ENCODE measurements at places on chromosomes 1 and 21.

DNA sequence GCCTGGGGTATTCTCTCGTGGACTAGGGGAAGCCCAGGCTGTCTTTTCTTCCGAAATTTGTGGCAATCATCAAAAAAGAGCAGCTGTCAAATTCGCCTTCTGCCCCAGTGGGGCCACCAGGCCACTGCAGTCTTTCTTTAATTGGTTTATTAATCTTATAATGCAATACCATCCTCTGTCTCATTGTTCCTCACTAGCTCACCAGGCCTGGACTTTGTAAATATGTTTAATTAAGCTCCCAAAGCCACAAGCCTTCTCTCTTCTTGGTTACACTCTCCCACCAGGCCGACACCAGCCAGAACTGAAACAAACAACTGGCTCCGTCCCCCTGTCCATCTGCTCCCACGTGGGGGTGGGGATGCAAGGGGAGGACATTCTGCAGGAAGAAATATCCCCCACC lies 22.0 kb upstream of the CAMK1G start:
- no peaks in the 10 kb centered on the region for H3K36me3 ChIP-seq
- H3K4me1 ChIP-seq = no peaks in the 10 kb centered on the region
- no peak overlapping the region for H3K4me3 ChIP-seq
- H3K27me3 ChIP-seq = no peaks in the 10 kb centered on the region
- no peak for DNase-seq

- H3K4me1 ChIP-seq = no peaks in the 10 kb centered on the region
- H3K27me3 ChIP-seq = no peaks in the 10 kb centered on the region
- H3K27ac ChIP-seq = no peak overlapping the region
- H3K36me3 ChIP-seq = no peaks in the 10 kb centered on the region
These were observed 27.8 kb upstream of the HYI start for GRCh38 chr1:43481491-43481890.

DNA sequence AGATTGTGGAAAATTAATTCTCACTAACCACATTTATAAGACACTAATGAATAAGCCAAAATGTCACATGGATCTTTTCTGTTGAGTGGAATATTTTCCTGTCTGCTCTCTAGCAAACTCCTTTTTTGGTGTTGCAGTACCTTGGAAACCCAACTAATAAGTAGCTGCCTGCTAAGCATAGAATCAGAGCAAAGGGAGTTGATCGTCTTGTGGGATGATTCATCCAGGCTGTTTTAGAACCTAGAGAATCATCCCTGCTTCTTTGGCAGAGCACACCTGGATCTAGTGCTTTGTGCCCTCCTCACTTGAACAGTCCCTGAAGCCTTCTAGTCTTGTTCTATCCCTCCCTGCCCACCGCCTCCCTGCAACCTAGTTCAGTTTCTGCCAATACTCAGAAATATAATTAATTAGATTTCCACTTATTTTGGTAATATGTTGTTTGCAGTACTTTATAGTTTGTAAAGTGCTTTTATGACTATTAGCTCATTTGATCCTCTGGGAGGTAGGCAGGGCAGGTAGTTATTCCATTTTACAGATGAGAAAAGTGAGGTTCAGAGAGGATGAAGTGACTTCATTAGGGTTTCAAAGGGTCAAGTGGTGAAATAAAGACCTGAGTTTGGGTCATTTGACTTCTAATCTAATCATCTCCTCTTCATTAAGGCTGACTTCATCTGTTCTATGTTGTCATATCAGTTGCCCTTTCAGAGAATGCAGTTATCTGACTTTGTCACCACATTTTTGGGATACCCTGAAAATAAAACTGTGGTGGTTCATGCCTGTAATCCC lies 2.5 kb downstream of the AGO4 start:
- peaks cover 3% of the 10 kb centered on the region for H3K4me1 ChIP-seq
- no peaks in the 10 kb centered on the region for H3K36me3 ChIP-seq
- DNase-seq = no peak
- H3K4me3 ChIP-seq = no peak overlapping the region
- no peak overlapping the region for H3K27ac ChIP-seq

GRCh38 chr1:176843352-176844297 lies 320.9 kb downstream of the ASTN1 start:
- no peaks in the 10 kb centered on the region for H3K36me3 ChIP-seq
- H3K27ac ChIP-seq = no peak overlapping the region
- no peak for DNase-seq
- no peaks in the 10 kb centered on the region for H3K27me3 ChIP-seq
- no peak overlapping the region for H3K4me3 ChIP-seq

DNA sequence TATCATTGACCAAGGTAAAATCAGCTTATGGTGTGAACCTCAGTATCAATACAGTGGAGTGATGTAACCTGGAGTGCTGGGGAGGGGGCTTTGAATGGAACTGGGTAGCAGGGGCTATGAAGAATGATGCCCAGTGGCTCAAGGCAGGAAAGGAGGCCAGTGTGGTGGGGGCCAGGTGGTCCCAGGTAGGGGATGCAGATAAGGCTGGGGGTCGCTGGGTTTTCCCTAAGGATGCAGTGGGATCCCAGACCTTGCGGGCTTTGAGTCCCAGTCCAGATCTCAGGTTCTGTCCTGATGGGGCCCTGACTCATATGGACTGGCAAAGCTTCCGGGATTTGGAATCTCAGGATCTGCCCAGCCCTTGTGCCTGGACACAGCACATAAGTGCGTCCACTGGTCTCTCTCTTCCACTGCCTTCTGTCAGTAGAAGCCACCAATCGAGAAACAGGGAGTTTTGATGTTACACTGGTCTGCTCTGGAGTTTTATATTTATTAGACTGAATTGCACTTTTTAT lies 52.0 kb downstream of the S100B start:
- no peaks in the 10 kb centered on the region for H3K4me1 ChIP-seq
- no peaks in the 10 kb centered on the region for H3K27me3 ChIP-seq
- no peaks in the 10 kb centered on the region for H3K36me3 ChIP-seq
- no peak overlapping the region for H3K4me3 ChIP-seq
- H3K27ac ChIP-seq = no peak overlapping the region
